H1 (cell line): ENCODE measurements at places on chromosomes 2 and 18. TPM values are rescaled to one million over a fixed set of nuclear protein-coding genes. Genes with fewer than 3 reads are reported as not detected.

PLEKHH2 gene
- 3.1 and 5.0 TPM in 2 replicates for total RNA-seq

ADD2 gene
- 166 and 170 TPM in 2 replicates for total RNA-seq

TTLL4 gene
- total RNA-seq = 105 and 106 TPM in 2 replicates

SERPINB12 gene
- not detected in 2 replicates for total RNA-seq

GULP1 gene
- 130 and 139 TPM in 2 replicates for total RNA-seq

EFR3B gene
- 8.8 and 9.6 TPM in 2 replicates for total RNA-seq

SRD5A2 gene
- total RNA-seq = not detected in 2 replicates

AQP12B gene
- not detected in 2 replicates for total RNA-seq

LYG2 gene
- not detected in 2 replicates for total RNA-seq

LDLRAD4 gene
- total RNA-seq = 1.2 and 1.4 TPM in 2 replicates

HOXD4 gene
- total RNA-seq = not detected in 2 replicates
